Esophagus muscularis mucosa (tissue), 4 donors: ENCODE measurements at places on chromosomes 11 and 22.

DNA sequence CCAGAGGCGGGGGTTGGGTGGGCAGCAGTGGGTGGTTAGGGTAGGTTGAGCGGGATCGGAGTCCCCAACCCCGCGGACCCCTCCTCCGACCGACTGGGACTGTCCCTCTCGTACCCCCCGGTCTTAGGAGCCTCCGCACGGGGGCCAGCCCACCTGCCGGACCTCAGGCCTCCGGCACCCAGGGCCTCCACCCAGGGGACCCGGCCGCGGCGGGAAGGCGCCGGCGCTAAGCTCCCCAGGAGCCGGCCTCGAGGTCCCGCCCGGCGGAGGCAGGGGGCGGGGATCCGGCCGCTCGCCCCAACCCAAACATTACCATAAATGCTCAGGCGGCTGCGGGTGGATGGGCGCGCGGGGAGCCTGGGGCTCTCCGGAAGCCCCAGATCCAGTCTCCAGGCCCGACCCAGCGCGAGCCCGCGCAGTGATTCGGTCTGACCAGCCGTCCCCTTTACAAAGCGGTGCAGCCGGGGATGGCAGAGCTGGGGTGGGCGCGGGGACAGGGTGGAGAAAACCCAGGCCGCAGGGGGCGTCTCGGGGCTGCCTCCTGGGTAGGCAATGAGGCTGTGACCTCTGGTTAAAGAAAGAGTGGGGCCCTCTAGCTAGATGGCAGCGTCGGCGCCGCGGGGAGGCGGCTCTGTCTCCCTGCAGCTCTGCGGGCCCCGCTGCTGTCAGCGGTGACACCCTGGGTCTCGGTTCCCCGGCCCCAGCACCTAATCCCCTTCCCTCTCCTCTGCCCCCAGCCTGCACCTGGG lies 4.0 kb upstream of the MCAM start:
- peaks cover 61% of the 10 kb centered on the region for H3K4me1 ChIP-seq
- H3K27ac ChIP-seq = peak overlapping the region; percentile 98
- H3K36me3 ChIP-seq = no peaks in the 10 kb centered on the region

- H3K36me3 ChIP-seq = no peaks in the 10 kb centered on the region
- H3K4me3 ChIP-seq = no peak overlapping the region
- no peak overlapping the region for H3K27ac ChIP-seq
- no peak for DNase-seq
Measured at GRCh38 chr22:48173061-48173772, 1410.8 kb downstream of the TBC1D22A start.

DNA sequence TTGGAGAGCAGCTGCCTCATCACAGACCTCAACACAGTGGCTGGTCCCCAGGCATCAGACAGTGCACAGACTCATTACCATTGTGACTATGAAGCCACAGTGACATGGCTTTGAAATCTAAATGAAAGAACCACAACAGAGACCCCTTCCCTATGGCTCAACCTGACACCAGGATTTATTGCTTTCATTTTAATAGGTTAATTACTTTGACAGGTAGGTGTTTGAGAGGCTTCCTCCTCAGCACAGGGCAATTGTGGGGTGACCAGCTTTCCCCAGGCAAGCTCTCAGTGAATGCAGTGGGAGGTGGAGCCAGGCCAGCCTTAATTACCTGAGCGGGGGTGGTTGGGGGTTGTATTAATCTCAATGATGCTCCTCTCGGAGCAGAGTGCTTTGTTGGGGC lies 102.3 kb downstream of the CHST1 start:
- H3K4me1 ChIP-seq = peaks cover 8% of the 10 kb centered on the region
- DNase-seq = no peak
- H3K36me3 ChIP-seq = no peaks in the 10 kb centered on the region
- no peak overlapping the region for H3K27ac ChIP-seq
- no peaks in the 10 kb centered on the region for H3K27me3 ChIP-seq

- no peak overlapping the region for H3K27ac ChIP-seq
- no peaks in the 10 kb centered on the region for H3K4me1 ChIP-seq
- no peak for DNase-seq
- no peaks in the 10 kb centered on the region for H3K27me3 ChIP-seq
- no peaks in the 10 kb centered on the region for H3K36me3 ChIP-seq
Measured at GRCh38 chr11:122025757-122026156, 90.3 kb downstream of the BLID start.
